Central memory CD8-positive, alpha-beta T cell (primary cell): ENCODE measurements at places on chromosomes 7 and 10.

GRCh38 chr7:81926154-81926553 lies 156.3 kb upstream of the HGF start:
- DNase-seq, result no peak

DNA sequence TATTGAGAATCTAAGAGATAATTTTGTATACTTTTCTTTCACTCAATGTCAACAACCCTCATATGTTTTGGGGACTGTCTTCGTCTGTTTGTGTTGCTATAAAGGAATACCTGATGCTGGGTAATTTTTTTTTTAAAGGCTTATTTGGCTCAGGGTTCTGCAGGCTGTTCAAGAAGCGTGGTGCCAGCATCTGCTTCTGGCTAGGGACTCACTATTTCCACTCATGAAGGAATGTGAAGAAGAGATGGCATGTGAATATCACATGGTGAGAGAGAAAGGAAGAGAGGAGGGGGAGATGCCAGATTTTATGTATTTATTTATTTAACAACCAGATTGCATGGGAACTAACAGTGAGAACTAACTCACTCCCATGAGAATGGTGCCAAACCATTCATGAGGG lies 827.4 kb upstream of the PHF14 start:
- DNase-seq, result no peak

GRCh38 chr10:14366760-14367159 lies 36.0 kb upstream of the FRMD4A start:
- DNase-seq, result no peak

- no peak for DNase-seq
Observed at GRCh38 chr7:102284399-102284798, 2.3 kb upstream of the SH2B2 start.

- DNase-seq, result no peak
Observed at GRCh38 chr10:126063353-126063791, 167.0 kb downstream of the FANK1 start.

DNA sequence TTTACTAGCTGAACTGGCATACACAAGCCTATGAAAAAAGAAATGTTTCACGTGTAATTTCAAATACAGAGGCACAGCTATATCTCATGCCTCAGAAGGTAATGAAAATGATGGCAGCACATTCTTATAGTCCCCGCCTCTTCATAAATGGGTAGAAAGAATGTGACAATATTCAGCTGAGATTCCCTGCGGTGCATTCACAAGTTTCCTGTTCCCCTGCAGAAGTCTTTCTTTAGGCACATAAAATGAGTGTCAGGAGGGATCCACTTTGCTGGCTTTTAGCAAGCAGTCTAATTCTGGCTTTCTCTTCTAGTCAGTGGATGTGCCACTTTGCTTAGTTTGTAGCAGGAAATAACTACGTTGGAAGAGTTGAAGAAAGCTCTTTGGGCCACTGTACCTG lies 56.1 kb downstream of the DGKB start:
- no peak for DNase-seq

DNA sequence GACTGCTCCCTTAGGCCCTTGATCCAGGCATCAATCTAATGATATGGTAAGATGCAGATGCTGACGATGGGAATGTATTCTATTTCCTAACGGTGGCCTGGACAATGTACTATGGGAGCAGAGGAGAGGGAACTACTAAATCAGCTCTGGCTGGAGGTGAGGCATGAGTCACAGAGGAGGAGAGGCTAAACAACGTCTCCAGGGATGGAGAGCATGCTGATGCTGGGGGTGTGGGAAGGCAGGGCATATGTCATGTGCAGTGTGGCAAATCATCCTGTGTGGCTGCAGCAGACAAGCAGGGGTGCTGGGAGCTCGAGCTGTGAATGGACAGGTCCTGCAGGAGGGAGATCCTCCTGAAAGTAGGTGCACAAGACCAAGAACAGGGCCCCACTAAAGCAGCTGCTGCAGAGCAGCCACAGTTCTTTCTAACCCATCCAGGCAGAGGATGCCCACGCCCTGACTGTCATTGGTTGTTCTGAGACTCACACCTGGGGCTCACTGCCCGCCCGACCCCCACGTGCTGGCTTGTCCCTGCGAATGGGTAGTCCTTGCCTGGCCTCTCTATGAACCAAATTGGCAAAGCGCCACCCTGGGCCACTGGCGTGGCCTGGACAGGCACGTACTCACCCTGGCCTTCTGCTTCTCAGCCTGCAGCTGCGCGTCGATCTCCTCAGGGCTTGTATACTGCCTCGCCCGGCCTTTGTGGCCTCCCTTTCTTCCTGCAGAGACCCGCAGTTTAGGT lies 4.0 kb downstream of the PDAP1 start:
- DNase-seq, result no peak

- no peak for DNase-seq
Observed at GRCh38 chr7:53326634-53327033, 291.2 kb downstream of the POM121L12 start.

DNA sequence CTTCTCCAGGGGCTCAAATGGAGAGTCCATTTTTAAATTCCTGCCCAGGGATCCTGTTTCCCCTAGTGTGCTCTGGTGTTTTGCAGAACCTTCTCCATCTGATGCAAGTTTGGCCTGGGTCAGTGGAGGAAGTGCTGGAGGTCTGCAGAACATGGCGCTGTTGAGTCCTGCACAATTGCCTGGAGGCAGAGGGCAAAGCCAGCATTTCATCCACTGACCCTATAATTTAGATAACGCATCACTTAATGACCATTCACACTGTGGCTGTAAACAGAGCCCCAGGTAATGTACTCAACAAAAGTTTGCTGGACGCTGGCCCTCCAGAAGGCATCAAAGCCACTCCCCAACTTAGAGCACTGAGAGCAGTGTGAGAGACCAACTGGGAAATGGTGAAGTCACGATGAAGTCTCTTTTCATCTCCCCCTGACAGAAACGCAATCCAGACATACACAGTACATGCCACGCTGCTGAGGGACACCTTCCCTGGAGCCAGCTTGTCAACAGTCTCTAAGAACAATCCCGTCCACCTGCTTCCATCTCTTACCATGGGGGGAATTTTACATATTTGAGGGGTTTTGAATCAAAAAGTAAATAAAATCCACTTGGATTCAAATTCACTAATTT lies 13.4 kb downstream of the C10orf71 start:
- DNase-seq, result no peak

DNA sequence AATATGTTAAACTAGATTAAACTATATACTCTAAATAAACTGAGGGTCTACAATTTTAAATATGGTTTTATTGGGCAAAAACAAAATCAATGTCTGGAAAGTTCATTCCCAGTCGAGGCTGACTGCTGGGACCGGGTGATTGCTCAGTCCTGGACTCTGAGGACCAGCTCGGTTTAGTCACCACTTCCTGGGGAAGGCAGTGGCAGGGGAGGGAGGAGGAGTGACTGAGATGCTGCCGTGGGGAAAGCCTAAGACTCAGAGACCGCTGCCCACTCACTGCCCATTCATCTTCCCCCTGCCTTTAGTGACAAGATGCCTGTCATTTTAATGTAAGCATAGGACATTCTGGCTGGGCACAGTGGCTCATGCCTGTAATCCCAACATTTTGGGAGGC lies 29.0 kb downstream of the ATOH7 start:
- no peak for DNase-seq

GRCh38 chr7:12620371-12620770 lies 49.9 kb downstream of the SCIN start:
- DNase-seq, result no peak
